G401 (cell line): ENCODE measurements at places on chromosomes 12 and 14. TPM values are rescaled to one million over a fixed set of nuclear protein-coding genes. Genes with fewer than 3 reads are reported as not detected.

GRCh38 chr12:14795028-14795448, 8.2 kb downstream of the WBP11 start:
- no peak for DNase-seq

GRCh38 chr14:100830681-100831080, 4.8 kb downstream of the MEG3 start:
- DNase-seq: no peak

GRCh38 chr14:74574090-74574433, 38.0 kb downstream of the LTBP2 start:
- DNase-seq: no peak

DNA sequence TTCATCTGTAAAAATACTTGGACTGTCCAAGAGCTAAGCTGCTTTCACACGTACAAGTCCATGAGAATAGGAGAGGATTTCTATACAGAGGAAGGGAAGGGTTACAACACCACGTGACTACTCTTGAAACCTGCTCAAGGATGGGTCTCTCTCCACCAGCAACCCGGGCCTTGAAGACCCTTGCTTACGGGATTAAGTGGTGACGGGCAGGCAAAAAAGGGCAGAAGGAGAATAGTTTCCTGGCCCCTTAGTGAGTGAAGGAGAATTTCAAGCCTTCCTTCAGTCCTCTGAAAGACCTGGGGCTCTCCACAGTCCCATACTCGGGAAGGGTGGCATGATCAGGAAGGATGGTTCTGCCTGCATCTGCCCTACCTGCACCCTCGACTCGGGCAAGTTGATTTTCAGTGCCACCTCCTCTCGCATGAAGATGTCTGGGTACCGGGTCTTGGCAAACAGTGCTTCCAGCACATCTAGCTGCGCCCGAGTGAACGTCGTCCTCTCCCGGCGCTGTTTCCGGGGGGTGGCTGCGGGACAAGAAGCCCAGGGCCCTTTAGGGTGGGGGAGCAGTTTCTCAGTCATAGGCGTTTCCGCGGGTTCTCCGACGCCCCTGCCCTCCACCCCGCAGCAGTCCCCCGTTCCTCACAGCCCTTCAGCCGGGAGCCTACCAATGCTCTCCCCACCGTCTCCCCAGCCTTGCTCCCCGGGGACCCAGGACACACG, 6.3 kb downstream of the OTX2 start:
- DNase-seq: no peak

DNA sequence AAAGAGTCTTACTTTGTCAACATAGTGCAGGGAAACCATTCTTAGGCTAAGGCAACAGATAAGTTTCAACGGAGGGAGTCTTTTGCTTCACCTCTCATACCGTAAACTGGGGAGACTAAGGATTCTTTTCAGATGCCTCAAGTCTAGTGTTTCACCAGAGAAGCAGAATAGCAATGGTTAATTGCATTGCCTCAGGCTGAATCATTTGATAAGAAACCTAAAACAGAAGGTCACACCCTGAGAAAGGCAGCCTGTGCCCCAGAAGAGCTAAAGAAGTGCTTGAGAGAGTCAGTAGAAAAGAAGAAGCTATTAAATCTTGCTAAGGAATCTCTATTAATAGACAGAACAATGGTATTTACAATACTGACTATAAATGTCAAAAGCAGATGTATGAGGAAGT, 21.8 kb upstream of the ATXN7L3B start:
- DNase-seq: no peak

DNA sequence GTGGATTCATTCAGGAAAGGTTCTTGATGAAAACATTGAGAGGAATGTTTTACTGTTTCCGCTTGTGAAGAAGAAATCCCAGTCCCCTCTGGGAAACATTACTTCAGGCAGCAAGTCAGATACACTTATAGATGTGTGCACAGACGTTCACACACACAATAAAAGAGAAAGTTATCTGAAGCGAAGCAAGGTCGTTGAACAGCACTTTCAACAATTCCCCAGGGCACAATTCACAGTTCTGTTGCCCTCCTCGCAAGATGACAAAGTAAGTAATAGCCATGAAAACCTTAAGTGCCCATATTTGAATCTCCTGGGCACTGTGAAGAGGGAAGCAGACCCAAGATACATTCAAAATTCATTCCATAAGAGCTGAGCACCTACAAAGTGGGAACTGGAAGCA, 156.6 kb upstream of the CAND1 start:
- no peak for DNase-seq

GRCh38 chr12:92164712-92165111, 19.1 kb upstream of the BTG1 start:
- no peak for DNase-seq

- DNase-seq: no peak
Observed at GRCh38 chr12:116582610-116583009, 23.4 kb downstream of the MAP1LC3B2 start.

DNA sequence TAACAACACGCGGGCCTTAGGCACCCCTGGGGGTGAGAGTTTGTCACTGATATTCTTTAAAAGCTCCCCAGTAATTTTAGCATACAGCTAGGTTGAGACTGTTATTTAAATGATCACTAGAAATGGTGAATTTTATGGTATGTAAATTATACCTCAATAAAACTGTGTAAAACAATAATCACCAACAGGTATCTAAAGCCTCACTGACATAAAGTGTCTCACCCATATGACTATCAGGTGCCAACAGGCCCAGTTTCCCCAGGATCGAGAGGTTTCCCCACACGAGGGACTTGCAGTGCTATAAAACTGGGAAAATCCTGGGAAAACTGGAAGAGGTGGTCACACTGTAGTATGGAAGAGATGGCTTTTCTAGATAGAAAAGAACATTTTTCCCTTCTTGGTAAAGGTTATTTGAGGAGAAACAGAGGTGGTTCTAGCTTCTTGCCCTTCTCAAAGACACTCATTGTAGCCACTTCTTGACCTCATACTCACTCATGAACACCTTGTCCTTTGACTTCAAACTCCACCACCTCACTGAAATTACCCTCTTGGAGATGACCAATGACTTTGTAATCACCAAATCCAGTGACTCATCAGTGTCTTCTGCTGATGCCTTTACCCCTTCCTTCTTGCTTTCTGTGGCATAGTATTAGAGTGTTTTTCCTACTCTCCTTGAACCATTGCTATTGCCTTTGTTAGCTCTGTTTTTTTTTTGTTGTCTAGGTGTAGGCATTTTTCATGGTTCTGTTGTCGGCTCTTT, 24.8 kb upstream of the NUBPL start:
- DNase-seq: no peak

DNA sequence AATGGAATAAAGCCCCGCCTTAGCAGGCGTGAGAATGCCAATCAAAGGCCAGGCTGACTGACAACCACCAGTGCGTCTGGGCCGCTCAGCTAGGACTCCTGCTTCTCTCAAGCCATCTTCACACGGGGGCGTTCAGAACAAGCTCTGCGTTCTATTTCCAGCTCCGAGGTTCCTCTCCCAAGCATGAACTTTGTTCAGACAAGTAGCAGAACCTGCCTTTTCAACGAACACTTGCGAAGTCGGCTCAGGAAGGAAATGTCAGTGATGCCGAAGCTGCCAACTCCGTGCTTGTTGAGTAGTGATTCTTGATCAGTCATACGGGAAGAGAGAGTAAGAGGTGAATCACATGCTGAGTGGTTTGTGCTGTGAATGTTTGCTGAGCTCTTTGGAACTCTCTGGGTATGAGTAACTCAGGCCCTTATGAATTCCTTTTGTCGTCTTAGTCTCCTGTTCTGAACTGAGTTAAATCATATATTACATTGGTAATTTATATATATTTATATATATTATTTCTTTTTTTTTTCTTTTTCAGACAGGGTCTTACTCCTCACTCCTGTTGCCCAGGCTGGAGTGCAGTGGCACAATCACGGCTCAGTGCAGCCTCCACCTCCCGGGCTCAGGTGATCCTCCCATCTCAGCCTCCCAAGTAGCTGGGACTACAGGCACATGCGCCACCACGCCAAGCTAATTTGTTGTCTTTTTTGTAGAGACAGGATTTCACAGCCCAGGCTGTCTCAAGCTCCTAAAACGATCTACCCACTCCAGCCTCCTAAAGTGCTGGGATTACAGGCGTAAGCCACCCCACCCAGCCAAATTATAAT, 29.4 kb upstream of the BCL7A start:
- no peak for DNase-seq

GNS gene
- total RNA-seq: 50.2 and 64.1 TPM in 2 replicates
